ENCODE measurements at places on chromosomes 5 and 9.

DNA sequence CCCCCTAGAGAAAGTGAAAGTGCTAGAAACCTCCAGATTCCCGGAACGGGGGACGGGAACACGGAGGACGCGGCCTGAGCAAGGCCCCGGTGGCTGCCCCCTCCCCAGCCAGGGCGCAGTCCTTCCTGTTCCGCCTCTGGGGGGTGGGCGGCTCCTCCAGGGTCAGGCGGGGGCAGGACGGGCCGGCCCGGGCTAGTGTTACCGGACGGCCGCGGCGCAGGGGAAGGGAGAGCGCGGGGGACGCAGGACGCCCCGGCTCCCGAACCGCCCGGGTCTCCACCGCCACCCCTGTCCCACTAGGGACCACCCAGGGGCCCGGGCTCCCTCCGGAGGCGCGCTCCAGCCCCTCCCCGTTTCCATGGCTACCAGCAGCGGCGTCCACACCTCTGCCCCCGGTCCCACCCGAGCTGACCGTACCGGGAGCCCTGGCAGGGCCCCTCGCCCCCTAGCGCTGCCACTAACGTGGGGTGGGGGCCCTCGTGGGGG lies 579 bp downstream of the SLC12A7 start:
- no peak for DNase-seq

DNA sequence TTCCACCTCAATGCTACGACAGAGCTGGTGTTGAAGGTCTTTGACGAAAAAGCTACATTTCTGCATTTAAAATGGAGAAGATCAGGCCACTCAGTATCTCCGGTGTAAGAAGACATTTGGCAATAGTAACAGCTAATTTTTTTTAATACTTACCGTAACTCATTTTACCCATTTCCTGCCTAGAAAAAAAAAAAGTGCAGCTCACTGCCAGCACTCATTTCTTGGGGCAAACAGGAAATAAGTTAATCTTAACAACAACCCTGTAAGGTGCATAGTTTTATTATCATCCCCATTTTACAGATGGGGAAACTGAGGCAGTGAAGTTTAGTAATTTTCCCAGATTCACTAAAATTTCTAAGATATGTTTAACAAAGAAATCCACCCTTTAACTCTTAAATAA lies 27.4 kb upstream of the KCNMB1 start:
- DNase-seq: no peak

DNA sequence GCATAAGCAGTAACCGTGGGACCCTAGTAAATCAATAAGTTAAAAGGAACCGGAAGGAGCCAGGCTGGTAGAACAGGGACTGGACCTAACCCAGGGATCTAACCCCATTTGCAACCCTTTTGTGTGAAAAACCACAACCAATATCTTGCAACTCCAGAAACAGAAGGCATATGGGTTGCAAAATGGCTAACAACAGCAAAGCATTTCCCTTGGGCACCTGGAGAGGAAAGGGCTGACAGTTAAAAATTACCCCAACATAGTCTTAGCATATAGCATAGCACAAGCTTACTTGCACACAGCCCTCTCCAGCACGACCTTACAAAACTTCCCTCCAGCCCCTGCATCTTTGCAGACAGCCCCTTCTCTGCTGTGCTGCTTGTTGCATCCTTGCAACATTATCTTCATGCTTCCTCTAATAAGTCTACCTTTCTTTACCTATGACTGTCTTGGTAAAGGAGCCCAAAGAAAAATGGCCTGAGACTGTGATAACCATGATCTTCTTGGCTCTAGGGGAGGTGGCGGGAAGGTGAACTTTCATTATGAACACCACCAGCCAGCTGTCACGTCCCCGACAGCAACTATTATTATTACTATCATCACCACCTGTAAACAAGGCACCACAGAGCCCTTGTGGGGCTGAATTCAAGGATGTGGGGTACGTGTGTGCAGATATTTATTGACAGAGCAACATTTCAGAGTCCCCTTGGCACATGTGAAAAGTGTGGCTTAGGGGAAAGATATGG lies 49.8 kb downstream of the PRRC1 start:
- no peak for DNase-seq

DNA sequence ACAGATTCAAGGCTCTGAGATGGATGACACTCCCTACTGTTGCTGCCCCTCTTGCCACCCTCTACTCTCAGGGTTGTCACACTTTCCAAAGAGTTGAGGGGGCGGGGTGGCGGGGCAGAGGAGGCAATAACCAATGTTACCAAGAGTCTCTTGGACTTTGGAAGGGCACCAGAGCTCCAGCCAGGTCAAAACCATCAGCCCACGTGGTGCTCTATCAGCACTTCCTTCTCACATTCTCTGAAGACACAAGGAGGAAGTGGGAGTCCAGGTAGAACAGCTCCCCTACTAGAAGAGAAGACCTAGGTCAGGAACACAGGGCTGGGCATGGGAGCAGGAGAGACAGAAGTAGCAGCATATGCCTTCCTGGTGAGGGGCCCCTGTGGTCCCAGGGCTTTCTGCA lies 33.0 kb upstream of the PIK3R1 start:
- no peak for DNase-seq

- DNase-seq: no peak
Observed at GRCh38 chr5:181215997-181216989, 6.8 kb upstream of the TRIM41 start.
